ENCODE measurements at places on chromosomes 3 and 15. TPM values are rescaled to one million over a fixed set of nuclear protein-coding genes. Genes with fewer than 3 reads are reported as not detected.

The SGO1 gene
- 1.7 TPM for total RNA-seq

The PCOLCE2 gene
- total RNA-seq = 4.5 TPM

The NIPA2 gene
- total RNA-seq = 47.6 TPM

The ARGFX gene
- not detected for total RNA-seq

The GP5 gene
- not detected for total RNA-seq

The SLC28A2 gene
- total RNA-seq = not detected

The POLG gene
- total RNA-seq = 38.4 TPM

The THRB gene
- 44.5 TPM for total RNA-seq

Measured in occipital lobe (tissue), 3 donors.